ENCODE measurements at places on chromosomes 6 and 20.

- no peak for DNase-seq
These were observed 139.0 kb downstream of the FNDC1 start for GRCh38 chr6:159308198-159308597.

DNA sequence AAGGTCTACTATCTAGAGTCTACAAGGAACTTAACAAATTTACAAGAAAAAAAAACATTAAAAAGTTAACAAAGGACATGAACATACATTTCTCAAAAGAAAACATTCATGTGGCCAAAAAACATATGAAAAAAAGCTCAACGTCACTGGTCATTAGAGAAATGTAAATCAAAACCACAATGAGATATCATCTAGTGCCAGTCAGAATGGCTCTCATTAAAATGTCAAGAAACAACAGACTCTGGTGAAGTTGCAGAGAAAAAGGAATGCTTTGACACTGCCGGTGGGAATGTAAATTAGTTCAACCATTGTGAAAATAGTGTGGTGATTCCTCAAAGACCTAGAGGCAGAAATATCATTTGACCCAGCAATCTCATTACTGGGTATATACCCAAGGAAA lies 48.3 kb downstream of the OGFRL1 start:
- no peak for DNase-seq

GRCh38 chr6:16660157-16660497 lies 101.1 kb downstream of the ATXN1 start:
- no peak for DNase-seq

DNA sequence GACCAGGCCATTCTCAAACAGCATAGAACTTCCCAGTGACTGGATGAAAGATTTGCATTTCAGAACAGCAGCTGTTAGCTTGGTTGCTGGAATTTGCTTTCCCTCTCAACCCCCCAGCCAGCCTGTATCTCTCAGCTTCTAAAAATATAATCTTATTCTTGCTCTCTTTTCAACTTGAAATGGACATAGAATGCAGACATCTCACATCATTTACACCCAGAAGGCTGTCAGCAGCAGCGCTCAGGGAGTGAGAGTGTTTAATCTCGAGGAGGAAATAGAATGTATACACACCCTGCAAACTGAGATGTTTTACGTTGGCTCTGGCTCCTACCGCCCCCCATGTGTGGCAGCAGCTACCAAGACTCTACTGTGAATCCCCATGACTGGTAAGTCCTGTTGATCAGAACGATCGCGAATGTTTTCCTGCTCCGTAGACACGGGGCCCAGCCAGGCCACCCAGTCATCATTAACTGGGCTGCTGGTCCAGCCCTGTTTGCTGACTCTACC lies 163.4 kb upstream of the SLC24A3 start:
- no peak for DNase-seq
